ENCODE measurements at places on chromosomes 3 and 15.
A peak's percentile ranks its signal among the peaks of the same experiment; 100 is the strongest.

DNA sequence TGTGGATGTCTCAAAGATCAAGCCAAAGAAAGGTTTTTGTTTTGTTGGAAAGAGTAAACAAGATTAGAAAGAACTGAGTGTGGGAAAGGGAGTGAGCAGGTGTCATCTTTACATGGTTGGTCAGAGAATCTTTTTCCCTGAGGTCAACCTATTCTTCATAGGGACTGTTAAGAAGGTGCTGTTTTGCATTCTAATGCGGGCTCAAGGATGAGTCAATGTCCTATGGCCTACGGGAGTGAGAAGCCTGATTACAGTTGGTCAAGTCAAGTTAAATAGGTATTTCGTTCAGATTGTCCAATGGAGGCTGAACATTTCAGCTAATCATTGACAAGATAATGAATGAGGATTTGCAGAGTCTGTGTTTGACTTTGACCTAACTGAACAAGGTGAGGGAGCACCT, 491.2 kb upstream of the PDZRN3 start:
- no peak for DNase-seq

- no peak for DNase-seq
Observed at GRCh38 chr15:58479941-58480340, 48.1 kb downstream of the LIPC start.

DNA sequence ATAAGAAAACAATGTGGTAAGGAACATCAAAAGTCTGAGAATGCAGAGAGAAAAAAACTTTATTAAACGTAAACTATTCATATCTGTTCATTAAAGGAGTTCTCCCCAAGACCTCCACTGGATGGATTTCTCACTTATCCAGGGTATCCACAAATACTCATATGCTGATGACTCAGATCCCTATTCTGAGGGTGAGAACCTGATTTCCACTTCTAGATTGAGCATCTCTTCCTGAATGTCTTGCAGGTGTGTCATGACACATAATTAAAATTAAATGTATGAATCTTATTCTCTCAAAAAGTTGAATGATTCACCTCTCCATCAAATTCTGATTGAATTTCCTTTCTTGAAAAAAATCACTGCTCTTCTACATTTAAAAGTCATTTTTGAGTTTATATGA, 199.9 kb downstream of the MFSD1 start:
- no peak for DNase-seq

- no peak for DNase-seq
Observed at GRCh38 chr3:45599984-45600650, 5.6 kb downstream of the LIMD1 start.

DNA sequence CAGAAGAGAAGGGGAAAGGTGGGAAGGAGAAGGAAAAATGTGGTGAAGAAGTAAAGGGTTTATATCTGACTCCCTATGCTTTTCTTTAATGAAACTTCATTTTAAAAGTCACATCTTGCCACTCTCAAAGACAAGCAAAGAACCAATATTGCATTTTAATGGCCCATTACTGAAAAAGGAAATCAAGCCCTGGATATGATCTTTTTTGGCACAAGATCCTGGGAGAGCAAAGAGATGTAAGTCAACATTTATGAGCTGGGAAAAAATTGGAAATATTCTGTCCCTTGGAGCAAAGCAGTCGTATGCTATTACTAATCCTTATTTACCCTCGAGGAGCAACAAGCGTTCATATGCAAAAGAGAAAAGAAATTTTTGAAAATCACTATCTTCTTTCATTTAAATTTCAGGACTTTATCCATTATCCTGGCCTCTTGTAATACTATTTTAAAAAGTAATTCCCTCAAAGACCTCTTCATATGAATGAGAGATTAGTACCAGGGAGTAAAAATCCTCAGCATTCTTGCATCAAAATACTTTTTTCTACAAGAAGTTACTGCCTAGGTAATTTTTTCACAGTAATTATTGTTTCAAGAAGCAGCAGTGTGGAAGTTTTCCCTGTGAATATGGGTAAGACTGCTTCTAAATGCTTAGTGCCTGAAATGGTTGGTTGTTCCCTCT, 435.3 kb upstream of the PDZRN3 start:
- no peak for DNase-seq

- DNase-seq = no peak
Observed at GRCh38 chr3:50010959-50011358, 71.0 kb downstream of the RBM6 start.

GRCh38 chr15:79357566-79357965, 46.7 kb downstream of the TMED3 start:
- no peak for DNase-seq

DNA sequence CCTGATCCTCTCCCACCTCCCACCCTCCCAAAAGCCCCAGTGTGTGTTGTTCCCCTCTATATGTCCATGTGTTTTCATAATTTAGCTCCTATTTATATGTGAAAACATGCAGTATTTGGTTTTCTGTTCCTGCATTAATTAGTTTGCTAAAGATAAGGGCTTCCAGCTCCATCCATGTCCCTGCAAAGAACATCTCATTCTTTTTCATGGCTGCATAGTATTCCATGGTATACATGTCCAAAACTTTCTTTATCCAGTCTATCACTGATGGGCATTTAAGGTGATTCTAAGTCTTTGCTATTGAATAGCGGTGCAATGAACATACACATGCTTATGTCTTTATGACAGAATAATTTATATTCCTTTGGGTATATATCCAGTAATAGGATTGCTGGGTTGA, 53.4 kb downstream of the DCBLD2 start:
- DNase-seq = no peak

- DNase-seq = peak; percentile 70
Observed at GRCh38 chr3:57951066-57951882, 56.9 kb upstream of the FLNB start.

DNA sequence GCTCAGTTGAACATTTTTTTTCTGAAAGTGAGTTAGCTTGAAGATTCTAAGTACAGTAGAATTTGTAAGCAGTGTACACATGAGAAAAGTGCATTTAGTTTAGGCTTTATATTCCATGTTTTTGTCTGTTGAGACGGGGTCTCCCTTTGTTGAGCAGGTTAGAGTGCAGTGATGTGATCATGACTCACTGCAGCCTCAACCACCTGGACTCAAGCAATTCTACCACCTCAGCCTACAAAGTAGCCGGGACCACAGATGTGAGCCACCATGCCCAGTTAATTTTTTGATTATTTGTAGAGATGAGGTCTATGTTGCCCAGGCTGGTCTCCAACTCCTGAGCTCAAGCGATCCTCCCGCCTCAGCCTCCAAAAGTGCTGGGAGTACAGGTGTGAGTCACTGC, 5.3 kb upstream of the CSNK1G1 start:
- no peak for DNase-seq

DNA sequence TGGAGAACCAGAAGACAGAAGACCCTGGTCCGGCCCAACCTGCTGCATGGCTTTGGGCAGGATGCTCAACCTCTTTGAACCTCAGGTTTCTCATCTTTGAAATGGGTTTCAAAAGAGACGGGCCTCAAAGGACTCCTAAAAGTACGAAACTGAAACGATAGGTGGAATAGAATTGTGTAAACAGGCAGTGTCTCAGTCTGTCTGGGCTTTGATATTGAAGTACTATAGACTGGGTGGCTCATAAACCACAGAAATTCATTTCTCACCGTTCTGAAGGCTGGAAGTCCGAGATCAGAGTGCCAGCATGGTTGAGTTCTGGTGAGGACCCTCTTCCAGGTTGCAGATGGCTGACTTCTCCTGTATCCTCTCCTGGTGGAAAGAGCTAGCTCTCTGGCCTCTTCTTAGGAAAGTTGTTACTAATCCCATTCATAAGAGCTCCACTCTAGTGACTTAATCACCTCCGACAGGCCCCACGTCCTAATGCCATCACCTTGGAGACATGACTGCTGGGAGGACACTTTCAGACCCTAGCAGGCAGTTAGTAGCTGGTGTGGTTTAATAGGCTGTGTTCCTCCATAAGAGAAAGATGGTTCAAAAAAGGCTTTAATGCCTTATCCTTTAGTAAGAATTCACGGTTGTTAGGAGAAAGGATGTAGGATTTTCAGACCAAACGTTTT, 35.7 kb downstream of the SSUH2 start:
- DNase-seq = no peak

GRCh38 chr3:46089237-46090011, 62.1 kb upstream of the XCR1 start:
- peak; percentile 91 for DNase-seq

GRCh38 chr3:140185375-140185774, 250.4 kb downstream of the CLSTN2 start:
- no peak for DNase-seq

DNA sequence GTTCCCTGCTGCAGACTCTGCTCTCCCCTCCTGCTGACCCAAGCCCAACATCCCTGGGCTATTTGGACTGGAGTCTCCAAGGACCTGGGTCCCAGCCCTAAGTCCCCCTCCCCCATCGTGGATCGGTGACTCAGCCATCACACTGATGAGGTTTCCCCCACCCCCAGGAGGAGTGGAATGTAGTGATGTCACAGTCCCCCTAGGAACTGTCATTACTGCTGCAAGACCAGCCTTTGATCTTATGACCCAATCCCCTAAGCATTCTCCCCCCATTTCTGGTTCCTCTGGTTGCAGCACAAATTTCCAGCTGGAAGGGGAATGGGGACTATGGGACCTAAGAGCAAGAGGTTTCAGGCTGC, 63.4 kb upstream of the CSPG4 start:
- DNase-seq = no peak

GRCh38 chr15:69990566-69991421, 106.9 kb downstream of the TLE3 start:
- no peak for DNase-seq

- no peak for DNase-seq
Observed at GRCh38 chr3:188266562-188267274, 112.8 kb downstream of the LPP start.

GRCh38 chr3:137052298-137052697, 94.5 kb downstream of the IL20RB start:
- DNase-seq = no peak

GRCh38 chr15:101596633-101597032, 55.5 kb downstream of the TM2D3 start:
- no peak for DNase-seq

DNA sequence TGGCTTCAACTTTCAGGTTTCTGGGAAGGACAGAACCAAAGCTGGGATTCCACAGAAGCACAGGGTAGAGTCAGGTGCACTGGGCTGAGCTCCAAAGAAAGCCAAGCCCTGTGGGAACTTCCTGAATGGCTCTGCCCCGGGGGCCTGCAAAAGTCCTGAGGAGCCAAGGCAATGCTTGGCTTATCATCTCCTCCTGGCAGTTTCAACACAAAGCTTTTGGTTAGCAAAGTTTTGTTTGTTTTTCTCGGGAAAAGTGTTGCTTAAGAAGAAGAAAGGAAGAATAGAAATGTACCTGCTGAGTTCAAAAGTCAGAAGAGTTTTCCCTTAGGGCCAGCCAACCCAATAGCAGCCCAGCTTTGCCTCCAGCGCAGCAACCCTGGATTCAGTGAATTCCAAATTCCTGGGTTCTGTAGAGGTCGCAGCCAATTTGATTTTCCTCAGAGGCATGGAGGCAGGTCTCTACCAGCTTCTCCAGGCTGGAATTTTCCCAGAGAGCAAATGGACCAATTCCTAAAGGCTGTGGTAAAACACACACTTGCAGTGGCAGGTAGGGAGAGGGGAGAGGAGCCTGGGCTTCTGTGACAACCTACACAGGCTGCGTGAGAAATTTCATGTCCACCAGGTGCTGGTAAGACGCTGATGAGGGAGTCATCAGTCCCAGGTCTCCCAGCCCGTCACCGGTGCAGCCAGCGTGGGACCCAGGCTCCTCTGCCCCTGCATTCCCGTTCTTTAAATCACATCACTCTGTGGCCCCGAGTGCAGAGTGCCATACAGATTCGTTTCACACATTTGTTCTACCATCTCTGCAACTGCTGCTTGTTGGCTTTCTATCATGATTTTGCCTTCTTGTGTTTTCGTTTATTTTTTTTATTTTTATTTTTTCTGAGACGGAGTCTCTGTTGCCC, 54.3 kb upstream of the SNRPA1 start:
- DNase-seq = peak; percentile 55

DNA sequence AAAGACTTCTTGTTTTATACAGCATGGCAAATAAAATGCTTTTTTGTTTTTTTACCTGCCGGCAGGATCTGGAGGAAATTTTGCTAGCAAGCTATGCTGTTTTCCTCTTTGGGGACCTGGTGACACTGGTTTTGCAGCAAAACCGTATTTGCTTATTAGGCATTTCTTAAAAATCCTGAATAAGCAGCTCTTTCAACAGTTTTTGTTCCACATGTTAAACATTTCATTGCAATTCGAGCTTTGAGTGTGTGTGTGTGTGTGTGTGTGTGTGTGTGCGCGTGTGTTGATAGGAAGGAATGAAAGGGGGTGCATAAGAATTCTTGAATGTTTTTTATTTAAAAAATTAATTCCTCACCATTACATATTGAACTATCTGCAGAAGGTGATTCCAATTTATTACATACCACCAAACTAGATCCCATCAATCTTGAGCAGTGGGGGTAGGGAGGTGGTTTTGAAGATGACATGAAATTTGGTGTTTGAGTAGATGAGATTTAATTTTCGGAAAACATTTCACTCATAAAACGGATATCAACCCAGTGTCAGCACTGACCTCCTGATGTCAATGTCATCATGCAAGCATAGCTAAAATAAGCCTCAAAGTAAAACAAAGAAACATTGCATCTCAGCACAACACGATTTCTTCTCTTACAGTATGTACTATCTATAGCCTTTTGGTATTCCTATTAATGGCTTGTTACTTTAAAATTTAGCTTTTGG, 17.3 kb downstream of the ZBTB38 start:
- no peak for DNase-seq

DNA sequence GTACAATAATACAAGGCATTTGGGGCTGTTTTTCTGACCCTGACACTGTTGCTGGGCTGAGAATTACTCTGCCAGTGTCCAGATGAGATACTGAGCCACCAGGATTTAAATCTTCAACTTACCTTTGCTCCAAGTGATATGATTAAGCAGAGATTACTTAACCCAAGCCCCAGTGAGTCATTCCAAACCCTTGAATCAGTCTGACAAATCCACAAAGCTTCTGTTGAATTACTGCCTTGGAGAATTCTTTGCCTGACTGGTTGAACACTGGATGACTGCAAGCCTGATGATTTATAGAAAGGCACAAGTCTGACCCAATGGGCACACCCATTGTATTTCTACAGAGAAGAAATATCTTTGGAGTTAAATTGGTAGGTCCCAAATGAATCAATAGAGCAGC, 88.2 kb upstream of the TSC22D2 start:
- no peak for DNase-seq

DNA sequence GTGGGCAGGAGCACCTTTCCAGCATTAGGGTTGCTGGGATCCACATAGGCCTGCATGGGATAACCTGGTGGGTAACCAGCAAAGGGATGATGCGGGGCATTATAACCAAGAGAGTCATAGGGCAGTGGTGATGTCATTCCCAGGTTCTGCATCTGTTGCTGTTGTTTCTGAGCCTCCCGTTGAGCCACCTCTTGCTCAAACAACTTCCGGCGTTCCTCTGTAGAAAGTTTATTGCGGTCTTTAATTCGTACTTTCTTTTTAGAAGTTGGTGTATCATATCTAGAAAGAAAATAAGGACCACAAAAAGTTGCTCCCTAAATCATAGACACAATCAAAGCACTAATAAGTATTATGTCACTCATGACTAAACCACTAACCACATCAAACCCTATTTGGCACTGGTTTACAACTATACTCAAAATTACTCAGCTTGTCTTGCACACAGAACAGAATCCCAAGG, 77.8 kb downstream of the NBEAL2 start:
- DNase-seq = no peak

GRCh38 chr3:171129827-171130226, 103.3 kb upstream of the SLC2A2 start:
- no peak for DNase-seq
